GM03348 (cell line): ENCODE measurements at places on chromosomes 1 and 21.

GRCh38 chr1:234851450-234852438, 241.8 kb upstream of the IRF2BP2 start:
- DNase-seq: no peak

DNA sequence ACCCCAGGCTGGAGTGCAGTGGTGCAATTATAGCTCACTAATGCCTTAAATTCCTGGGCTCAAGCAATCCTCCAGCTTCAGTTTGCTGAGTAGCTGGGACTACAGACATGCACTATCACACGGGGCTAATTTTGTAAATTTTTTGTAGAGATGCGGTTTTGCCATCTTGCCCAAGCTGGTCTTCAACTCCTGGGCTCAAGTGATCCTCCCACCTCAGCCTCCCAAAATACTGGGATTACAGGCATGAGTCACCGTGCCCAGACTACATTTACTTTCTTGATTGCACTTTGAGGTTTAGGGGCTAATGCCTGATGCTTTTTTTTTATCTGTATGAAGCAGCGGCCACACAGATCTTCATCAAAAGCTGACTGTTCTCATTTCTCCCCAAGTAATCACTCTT, 124.6 kb downstream of the KIF26B start:
- DNase-seq: no peak

DNA sequence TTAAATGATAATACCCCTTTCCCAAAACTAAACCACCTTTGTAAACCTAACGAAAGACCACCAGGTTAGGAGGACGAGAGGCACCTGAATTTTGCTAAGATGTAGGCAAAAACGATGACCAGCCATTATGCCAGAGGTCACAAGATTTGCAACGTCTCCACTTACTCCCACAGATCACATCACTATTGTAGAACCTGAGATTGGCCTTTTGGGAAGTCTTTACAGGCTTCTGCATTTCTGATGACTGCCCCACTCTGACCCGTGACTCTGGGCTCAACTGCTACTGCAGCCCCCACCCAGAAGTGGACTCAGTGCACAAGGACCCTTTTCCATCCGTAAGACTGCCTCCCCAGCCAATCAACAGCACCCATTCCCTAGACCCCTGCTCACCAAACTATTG, 36.4 kb upstream of the COL6A2 start:
- DNase-seq: no peak

- DNase-seq: peak; percentile 94
Observed at GRCh38 chr1:145885738-145886287, at the start of gene ANKRD35. ANKRD35 (minus strand) TSS chr1:145885866; CDS start chr1:145885758, 108 bp downstream.

GRCh38 chr1:112575154-112575804, 43.7 kb downstream of the ST7L start:
- DNase-seq: peak; percentile 77

GRCh38 chr1:232635778-232636356, 5.9 kb upstream of the SIPA1L2 start:
- DNase-seq: peak; percentile 65

GRCh38 chr1:12180315-12180714, 13.5 kb downstream of the TNFRSF1B start:
- DNase-seq: no peak

DNA sequence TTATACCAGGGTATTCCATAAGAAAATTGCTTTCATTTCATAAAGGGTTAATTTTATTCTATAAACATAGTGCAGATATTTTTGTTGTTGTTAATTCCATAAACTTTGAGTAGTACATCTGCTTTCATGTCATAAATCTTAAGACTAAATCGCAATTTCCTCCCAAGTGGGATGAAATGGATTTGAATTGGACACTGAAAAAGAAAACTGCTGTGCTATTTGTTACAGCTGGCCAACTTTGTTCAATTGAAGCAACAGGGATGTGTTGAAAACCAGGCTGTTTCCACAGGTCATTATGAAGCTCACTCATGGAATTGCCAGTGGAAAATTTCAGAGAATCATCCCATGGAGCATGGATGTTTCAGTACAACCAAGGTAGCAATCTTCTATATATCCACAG, 252.5 kb upstream of the RGS18 start:
- no peak for DNase-seq

- DNase-seq: no peak
Observed at GRCh38 chr21:45595574-45596295, 47.8 kb upstream of the PCBP3 start.

DNA sequence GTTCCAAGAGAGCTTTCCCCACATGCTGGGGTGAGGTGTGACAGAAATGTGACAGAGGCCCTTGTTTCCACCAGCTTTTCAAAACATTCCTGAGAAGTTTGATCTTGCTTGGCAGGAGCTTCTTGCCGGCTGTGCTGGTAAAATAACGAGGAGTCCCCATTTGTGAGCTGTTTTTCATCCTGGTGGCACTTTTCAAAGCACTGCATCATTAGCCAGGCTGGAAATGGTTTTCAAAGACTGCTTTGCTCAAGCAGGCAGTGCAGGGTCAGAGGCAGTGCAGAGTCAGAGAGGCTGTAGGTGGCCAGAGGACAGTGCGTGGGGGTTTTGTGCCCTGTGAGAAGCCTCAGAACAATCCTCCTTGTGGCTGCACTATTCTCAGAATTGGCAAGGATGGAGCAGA, 75.8 kb upstream of the KCNA3 start:
- DNase-seq: no peak

DNA sequence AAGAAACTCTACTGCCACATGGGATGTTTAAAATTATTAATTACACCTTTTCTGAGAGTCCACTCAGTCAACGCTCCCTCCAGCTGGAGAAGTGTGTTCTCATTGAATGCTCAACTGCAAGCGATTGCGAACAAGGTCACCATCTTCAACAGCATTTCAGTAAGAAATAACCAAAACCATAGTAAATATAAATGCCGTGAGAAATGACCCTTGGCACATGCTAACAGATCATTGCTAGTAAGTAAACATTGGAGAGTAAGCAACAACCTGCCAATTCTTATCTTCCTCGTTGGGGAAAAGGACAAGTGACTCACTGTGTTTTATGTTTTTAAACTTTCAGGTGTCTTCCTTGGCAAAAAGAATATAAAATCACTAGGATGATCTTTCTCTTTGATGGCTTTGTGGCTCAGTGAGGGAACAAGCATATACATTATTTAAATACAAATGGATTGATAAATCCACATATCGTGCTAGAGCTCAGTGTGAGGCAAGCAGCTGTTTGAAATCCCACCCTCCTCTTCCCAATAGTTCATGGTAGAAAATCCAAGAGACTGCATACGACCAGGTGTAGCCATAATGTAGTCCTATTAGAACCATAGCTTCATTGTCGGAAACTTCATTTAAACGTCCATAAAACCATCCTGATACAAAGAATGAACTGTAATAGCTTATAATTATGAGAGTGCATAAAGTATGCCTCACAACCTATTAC, 214.6 kb downstream of the GRIK1 start:
- no peak for DNase-seq

- peak; percentile 46 for DNase-seq
Observed at GRCh38 chr1:17423781-17424245, 15.7 kb downstream of the RCC2 start.

DNA sequence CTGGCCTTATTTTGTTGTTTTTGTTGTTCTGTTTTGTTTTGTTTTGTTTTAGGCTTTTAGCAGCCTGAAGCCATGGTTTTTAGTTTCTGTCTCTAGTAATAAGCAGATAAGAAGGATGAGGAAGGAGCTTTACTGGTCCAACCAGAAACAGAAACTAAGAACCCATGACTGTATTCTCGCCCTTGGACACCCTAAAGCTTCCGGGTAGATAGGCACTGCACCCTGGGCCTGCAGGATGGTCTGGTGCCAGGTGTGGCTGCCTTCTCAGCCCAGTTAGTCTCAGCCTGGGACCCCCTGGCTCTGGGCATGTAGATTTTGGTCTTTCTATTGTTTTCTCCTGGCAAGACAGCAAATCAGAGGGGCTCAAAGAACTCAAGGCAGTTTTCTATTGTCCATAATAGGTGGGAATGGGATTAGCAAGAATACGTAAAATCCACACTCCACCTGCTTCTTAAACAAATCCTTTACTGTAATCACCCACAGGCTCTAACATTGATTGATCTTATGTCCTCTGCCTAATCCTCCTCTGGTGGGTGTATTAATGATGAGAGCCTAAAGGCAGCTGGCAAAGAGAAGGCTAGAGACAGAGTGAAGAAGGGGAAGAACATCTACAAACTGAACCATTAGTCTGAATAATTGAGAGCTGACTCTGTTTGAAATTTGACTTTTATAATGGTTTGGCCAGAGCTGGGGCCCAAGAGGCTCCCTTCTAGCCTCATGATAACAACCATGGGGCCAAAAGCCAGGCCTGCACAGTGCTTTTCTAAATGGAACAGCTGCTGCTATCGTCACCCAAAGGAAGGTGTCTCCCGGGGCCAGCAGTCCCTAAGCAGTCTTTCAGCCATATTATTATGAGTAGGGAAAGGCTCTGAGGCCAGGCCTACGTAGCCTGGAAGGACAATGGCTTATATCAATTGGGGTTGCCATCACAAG, 106.8 kb upstream of the ATP1A1 start:
- no peak for DNase-seq

DNA sequence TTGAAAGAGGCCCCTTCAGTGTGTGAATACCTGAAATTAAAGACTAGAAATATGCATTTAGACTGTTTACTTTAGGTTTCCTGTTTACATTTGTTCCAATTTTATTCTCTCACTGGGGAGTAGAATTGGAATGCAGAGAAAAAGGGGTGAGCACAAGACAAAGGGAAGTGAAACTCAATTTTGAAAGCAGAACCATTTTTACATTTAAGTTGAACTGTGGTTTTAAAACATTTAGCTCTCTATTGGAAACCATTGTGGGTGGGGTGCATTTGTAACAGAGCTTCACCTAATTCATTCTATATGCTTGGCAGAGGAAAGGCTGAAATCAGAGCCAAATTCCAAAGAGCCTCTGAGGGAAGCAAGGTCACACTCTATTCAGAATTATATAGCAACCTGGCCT, 235.3 kb upstream of the C1orf105 start:
- no peak for DNase-seq

- DNase-seq: peak; percentile 54
Observed at GRCh38 chr1:68470388-68470970, 20.7 kb upstream of the RPE65 start.

- no peak for DNase-seq
Observed at GRCh38 chr1:20359451-20360330, 69.0 kb downstream of the VWA5B1 start.

DNA sequence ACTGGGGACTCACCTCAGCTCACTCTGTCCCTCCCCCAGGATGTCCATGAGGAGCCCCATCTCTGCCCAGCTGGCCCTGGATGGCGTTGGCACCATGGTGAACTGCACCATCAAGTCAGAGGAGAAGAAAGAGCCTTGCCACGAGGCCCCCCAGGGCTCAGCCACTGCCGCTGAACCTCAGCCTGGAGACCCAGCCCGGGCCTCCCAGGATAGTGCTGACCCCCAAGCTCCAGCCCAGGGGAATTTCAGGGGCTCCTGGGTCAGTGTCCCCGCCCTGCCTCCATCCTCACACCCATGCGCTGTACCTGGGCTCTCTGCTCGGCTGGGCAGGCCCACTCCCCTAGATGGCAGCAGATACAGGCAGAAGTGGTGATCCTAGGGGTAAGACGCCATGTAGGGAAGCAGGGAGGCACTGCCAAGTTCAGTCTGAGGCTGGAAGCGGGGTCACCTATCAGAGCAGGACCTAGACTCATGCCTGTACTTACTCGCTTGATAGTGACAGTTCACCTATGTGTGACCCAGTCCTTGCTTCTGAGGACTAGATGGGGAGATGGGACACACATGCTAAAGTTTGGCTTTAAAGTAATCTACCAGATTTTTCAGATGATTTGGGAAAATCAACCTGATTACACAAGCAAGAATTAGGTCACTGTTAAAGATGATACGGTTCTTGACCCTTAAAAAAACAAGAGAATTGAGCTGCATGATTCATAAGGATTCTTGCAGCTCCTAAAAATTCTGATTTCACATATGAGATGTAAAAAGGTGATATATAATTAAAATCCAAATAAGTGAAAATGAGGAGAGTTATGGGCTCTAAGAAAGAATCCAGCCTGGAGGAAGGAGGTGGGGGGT, 38.7 kb downstream of the ETNK2 start:
- DNase-seq: no peak

DNA sequence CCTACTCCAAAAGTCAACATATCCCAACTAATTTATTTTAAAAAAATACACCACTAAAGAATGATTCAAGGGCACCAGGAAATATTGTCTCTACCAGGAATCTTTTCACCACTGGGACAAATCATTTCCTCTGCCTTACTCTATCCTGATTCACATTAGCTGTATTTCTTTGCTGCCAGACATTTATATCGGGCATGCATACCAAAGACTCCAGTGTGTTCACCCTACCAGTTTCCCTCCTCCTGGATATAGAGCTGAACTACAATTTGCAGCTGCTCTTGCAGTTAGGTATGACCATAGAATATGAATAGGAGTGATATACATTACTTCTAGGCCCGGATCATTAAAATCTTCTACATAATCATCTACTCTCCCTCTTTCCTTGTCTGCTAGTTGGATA, 7.6 kb downstream of the KCNJ6 start:
- DNase-seq: no peak

DNA sequence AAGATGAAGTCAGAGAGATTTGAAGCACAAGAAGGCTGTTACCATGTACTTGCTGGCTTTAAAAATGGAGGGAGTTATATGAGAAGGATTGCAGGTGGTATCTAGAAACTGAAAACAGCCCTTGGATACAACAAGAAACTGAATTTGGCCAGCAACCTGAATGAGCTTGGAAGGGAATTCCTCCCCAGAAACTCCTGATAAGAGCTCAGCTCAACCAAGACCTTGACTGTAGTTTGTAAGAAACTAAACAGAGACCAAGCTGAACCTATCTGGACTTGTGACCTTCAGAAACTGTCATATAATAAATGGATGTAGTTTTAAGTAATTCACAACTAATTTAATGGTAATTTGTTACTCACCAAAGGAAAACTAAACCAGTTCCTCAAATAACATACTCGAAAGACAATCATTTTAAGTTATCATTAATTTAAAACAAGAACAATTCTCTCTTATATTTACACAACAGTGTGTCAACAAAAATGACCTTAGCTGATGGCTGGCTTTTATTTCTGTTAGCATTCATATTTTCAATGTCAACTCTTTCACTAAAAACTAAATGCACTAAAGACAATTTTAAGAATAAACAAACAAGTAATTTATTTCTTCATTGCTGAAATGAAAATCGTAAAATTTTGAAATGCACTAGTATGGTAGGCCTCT, 1218.4 kb upstream of the TMPRSS15 start:
- DNase-seq: no peak

DNA sequence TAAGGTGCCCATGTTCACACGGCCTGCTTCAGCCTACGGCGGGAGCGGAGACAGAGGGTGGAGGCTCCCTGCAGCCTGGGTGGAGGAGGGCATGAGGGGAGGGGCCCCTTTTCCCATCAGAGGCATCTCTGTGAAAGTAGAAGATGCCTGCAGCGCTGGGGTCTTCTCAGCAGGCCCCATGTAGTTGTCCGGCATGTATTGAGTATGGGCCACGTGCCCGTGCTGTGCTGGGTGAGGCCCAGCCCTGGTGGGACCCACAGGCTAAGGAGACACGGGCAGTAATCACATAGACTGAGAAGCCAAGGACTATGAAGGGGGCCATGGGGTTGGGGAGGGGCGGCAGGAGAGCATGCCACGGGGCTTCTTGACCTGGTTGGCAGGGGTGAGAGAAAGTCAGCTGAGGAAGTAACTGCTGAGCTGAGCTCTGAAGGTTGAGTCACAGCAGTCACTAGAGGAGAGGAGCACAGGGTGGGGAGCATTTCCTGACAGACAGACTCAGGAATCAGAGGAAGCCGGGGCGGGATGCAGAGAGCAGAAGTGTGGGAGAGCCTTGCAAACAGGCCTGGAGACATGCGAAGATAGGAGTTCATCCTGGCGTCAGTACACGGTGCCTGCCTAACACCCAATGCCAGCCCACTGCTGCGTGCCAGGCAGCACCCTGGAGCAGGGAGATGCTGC, 21.6 kb downstream of the PSEN2 start:
- peak; percentile 54 for DNase-seq

- no peak for DNase-seq
Observed at GRCh38 chr21:27110956-27111355, 144.1 kb upstream of the ADAMTS5 start.
